ENCODE measurements at places on chromosomes 2 and 18.

DNA sequence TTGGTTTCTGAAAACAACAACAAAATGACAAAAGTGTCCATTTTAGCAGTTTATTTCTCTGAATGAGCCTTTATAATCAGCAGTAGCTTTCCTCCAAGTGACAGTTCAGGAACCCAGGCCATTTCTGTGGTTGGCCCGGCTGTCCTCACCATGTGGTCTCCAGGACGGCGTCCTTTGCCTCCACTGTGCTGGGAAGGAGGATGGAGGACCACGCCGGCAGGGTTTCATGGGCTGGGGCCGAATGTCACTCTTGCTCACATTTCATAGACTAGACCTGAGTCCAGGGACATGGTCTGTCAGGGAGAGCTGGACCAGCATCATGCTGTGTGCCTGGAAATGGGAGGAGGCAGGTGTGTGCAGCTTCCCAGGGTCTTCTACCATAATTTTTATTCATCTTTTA, 50.9 kb downstream of the ARHGEF4 start:
- no peak for DNase-seq

- DNase-seq = no peak
Observed at GRCh38 chr2:231890896-231891513, 35.2 kb downstream of the NPPC start.

DNA sequence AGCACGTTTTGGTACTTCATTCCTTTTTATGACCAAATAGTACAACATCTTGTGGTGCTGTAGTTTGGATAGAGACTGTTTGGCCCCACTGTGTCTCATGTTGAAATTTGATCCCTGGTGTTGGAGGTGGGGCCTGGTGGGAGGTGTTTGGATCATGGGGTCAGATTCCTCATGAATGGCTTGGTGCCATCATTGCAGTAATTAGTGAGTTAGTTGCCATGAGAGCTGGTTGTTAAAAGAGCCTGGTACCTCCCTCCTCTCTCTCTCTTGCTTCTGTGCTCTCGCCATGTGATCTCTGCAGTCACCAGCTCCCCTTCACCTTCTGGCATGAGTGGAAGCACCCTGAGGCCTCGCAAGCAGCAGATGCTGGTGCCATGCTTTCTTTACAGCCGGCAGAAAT, 50.9 kb downstream of the NCAPH start:
- no peak for DNase-seq

DNA sequence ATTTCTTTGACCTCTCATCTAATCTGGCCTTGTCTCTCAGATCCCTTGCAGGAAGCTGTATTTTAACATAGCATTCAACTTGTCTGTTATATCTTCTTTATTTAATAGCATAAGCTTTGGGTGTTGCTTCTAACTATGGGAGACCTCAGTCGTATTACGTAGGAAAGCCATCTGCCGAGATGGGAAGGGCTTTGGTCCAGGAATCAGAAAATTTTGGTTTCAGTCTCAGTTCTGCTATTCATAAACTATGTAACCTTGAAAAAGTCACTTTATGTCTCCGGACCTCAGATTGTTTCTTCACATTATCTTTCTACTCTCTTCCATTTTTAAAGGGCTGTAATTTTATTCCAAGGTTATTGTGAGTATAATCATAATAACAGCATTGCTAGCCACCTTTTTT, 297.7 kb downstream of the SATB2 start:
- DNase-seq = no peak

Data from activated naive CD8-positive, alpha-beta T cell treated with anti-CD3 and anti-CD28 coated beads, Interleukin-2, amount 50 U/mL, for 24 hours (primary cell).